ENCODE measurements at places on chromosomes 11 and 22.

- DNase-seq, result no peak
These were observed 129.5 kb downstream of the SLC1A2 start for GRCh38 chr11:35289821-35290220.

- no peak for DNase-seq
These were observed 59.9 kb downstream of the PAK1 start for GRCh38 chr11:77413850-77414460.

DNA sequence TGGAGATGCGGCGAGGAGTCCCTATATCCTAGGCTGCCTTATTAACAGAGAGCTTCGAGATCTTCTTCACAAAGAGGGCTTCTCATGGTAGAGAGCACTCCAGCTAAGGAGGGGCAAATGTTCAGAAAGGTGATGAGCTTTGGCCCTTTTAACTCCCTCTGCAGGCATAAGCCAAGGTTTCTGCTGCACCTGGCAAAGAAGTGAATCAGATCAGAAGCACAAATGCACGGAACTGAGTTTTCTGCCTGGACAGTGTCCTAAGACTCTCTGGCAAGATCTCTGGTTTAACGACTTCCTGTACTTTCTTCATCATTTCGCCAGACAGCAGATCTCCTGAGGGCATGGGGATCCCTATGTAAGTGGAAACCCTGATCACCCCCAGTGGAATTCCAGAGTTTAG is 37.2 kb downstream of the POU2AF3 start:
- DNase-seq, result no peak

- DNase-seq, result peak; percentile 74
These were observed 2.3 kb downstream of the CASTOR1 start for GRCh38 chr22:30286813-30287647.

- no peak for DNase-seq
These were observed 22.4 kb upstream of the MOB2 start for GRCh38 chr11:1508986-1509385.

DNA sequence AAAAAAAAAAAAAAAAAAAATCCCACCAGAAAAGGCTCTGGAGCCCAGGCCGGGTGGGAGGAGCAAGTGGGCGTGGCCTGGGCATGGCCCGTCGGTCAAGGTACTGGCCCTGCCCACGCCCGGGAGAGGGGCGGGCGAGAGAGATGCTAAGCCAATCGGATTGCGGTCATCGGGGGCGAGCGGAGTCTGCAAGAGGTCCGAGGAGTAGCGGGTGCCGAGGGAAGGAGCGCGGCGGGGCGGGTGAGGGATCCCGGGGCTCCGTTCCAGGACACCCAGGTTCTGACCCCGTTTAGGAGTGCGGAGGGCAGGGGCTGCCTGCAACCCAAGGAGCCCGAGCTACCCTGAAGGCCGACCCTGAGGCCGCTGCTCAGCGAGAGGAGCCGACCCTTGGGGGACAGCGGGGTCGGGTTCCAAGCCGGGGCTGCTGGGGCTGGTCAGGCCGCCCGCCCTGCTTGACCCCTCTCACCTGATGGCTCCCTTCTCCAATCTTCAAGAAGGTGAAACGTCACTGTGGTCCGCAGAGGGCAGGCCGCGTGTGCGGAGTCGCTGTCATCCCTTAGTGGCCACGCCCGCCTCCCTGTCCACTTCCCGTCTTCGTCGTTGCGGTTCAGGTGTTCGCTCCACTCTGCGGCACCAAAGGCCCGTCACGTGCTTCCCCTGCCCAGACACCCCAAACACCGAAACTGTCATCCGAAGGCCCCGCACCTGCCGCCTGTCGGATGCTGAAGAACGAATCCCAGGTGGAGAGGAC is 11.1 kb upstream of the TAB1 start:
- DNase-seq, result peak; percentile 70

DNA sequence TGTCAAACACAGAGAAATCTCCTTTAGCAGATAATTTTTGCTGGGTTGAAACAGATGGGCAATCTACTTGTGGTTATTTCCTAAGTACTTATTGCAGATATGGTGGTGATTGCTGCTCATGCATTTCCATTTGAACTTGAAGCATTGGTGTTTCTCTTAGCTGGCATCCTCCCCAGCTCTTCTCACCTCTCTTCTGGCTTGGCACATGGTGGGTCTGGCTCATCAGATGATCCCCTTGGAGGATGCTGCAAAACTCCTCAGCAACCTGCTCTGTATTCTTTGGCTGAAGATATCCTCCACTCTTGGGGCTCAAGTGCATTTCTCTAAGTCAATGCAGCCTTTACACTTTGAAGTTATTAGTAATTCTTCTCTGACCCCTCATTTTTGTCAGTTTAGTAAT is 87.3 kb upstream of the MYO18B start:
- no peak for DNase-seq

- no peak for DNase-seq
These were observed 13.6 kb downstream of the PLEKHB1 start for GRCh38 chr11:73659961-73660360.

DNA sequence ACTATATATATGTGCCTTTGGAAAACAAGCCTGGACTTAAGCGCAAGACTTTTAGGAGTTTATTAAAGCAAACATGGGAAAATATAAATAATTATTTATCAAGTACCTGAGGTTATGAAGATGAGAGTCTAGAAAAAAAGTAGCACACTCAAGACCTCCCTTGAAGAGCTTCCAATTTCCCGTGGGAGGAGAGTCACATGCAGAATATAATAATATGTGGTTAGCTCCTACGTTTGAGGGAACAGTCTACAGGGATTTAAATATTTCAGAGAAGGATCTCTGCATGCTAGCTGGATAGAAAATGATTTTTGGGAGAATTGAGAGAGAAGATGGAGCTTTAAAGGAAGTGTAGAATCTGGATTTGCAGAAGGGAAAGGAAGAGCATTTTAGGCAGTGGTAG is 183.8 kb downstream of the SWAP70 start:
- DNase-seq, result no peak

- DNase-seq, result no peak
These were observed 35.9 kb upstream of the LYVE1 start for GRCh38 chr11:10604340-10604748.

DNA sequence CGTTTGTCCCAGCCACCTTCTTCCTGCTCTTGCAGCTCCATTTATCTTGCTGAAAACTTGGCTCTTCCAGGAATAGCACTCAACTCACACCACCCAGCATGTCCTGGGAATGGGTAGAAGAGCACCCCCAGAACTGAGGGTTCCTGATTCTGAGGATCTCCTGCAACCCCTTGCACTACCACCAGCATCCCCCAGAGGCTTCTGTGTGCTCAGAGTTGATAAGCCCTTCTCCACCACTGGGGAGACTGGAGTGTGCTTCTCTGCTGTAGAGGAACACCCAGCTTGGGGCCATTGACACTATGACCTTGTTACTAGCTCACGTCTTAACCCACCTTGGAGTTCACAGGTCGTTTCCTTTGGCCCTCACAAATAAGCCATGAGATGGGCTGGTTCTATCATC is 121.0 kb downstream of the GRIK4 start:
- no peak for DNase-seq
